Thymus (tissue), 14 donors: ENCODE measurements at places on chromosomes 5 and 9. TPM values are rescaled to one million over a fixed set of nuclear protein-coding genes. Genes with fewer than 3 reads are reported as not detected.

- H3K27ac ChIP-seq, result no peak overlapping the region
- no peak overlapping the region for H3K4me3 ChIP-seq
- no peaks in the 10 kb centered on the region for H3K4me1 ChIP-seq
These were observed 825.9 kb upstream of the GRAMD2B start for GRCh38 chr5:125597338-125597737.

DNA sequence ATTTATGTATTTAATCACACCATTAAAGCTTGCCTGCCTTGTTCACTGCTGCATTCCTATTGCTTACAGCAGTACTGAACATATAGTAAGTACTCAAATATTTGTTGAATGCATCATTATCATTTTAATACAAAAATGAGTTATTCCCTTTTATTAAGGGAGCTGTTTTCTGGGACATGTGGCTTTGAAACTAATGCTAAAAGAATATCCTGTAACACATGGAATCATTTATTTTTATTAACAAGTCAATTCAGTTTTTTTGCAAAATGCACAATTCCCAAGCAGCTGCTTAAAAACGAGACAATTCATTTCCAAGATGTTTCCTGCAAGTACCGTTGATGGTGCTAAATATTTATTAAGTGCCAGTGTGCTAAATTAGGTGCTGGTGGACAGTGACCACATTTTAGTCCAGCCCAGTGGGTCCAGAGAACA, 148.3 kb upstream of the NR3C1 start:
- H3K27ac ChIP-seq, result no peak overlapping the region
- H3K4me1 ChIP-seq, result no peaks in the 10 kb centered on the region
- no peak for DNase-seq
- H3K36me3 ChIP-seq, result no peaks in the 10 kb centered on the region
- H3K4me3 ChIP-seq, result no peak overlapping the region
- H3K27me3 ChIP-seq, result no peaks in the 10 kb centered on the region

The SNX24 gene
- polyA plus RNA-seq, result 11.1 TPM

The ADGRD2 gene
- 0.50 TPM for polyA plus RNA-seq

GRCh38 chr9:37300620-37301019, 121.9 kb upstream of the GRHPR start:
- H3K4me1 ChIP-seq, result peaks cover 10% of the 10 kb centered on the region
- H3K27me3 ChIP-seq, result no peaks in the 10 kb centered on the region
- no peak for DNase-seq
- H3K27ac ChIP-seq, result no peak overlapping the region
- no peaks in the 10 kb centered on the region for H3K36me3 ChIP-seq
- H3K4me3 ChIP-seq, result no peak overlapping the region

DNA sequence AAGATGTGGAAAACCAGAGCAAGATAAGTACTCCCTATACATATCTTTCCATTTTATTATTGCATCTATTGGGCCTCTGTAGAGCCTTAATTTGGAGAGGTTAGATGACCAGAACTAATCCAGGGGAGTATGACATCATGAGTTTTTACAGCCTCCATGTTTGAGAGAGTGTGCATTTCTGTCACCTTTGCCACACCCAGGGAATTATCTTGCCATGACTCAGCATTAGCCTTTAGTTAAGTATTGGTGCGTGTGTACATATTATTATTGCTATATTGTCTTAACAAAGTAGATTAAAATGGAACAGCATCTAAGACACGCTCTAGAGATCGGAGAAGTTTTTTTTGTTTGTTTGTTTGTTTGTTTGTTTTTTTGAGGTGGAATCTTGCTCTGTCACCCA, 27.6 kb downstream of the DIMT1 start:
- no peak overlapping the region for H3K27ac ChIP-seq
- no peaks in the 10 kb centered on the region for H3K4me1 ChIP-seq
- no peak for DNase-seq
- no peaks in the 10 kb centered on the region for H3K27me3 ChIP-seq

GRCh38 chr9:99176527-99177013, 45.2 kb downstream of the ALG2 start:
- H3K36me3 ChIP-seq, result no peaks in the 10 kb centered on the region
- no peak overlapping the region for H3K4me3 ChIP-seq
- H3K27me3 ChIP-seq, result no peaks in the 10 kb centered on the region
- DNase-seq, result no peak
- H3K27ac ChIP-seq, result no peak overlapping the region

- H3K27me3 ChIP-seq, result peaks cover 9% of the 10 kb centered on the region
- H3K27ac ChIP-seq, result no peak overlapping the region
- H3K4me1 ChIP-seq, result no peaks in the 10 kb centered on the region
- H3K4me3 ChIP-seq, result no peak overlapping the region
These were observed 17.0 kb upstream of the NTNG2 start for GRCh38 chr9:132144708-132145365.

DNA sequence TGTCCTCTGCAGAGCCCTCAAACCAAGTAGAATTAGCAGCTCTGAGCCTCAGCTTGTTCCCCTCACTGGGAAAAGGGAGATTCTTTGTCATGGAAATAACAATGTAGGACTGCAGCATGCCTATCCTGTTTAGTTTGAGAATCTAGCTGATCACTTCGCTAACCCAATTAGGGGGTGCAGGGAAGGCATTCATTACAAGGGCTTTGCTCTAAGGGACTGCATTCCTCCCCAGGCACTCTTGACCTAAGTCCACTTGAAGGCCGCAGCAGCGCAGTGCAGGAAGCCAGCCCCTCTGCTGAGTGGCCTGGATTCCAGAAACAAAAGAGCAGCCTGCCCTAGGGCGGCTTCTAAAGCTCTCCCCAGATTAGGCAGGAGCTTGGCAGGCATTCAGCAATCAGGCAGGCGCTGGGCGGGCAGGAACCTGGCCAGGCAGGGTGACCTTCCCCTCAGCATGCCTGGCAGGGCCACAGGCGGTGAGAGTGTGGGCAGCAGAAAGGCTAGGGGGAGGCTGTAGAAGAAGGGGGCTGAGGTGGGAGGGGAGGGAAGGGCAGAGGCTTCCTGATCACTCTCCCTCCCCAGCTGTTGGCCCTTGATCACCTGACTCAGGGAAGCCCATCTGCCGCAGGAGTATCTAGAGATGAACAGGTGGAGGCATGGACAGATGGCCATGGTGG, 24.8 kb downstream of the CCNJL start:
- H3K27ac ChIP-seq, result peak overlapping the region; percentile 45
- no peaks in the 10 kb centered on the region for H3K4me1 ChIP-seq
- H3K36me3 ChIP-seq, result no peaks in the 10 kb centered on the region
- no peak for DNase-seq

- DNase-seq, result no peak
- no peak overlapping the region for H3K4me3 ChIP-seq
- H3K4me1 ChIP-seq, result no peaks in the 10 kb centered on the region
- no peaks in the 10 kb centered on the region for H3K36me3 ChIP-seq
- no peak overlapping the region for H3K27ac ChIP-seq
These were observed 81.6 kb downstream of the RAI14 start for GRCh38 chr5:34737731-34738130.

DNA sequence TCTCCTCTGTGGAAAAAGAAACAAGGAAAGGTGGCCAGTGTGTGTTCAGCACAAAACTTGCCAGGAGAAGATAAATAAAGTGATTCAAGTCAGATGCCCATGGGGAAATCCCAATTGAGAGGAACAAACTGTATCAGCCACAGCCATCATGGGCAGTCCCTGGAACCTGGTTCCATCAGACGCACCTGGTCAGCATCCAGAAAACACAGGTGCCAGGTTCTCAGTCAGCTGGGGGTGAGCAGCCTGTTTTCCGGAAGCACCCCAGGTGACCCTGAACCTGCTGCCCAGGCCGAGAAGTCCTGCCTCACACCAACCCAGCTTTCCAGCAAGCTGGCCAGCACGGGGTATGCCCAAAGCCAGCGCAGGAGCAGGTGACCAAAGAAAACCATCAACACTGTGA, 30.5 kb downstream of the PTCH1 start:
- H3K4me1 ChIP-seq, result no peaks in the 10 kb centered on the region
- H3K27ac ChIP-seq, result no peak overlapping the region
- peaks cover 40% of the 10 kb centered on the region for H3K27me3 ChIP-seq
- DNase-seq, result no peak
- H3K4me3 ChIP-seq, result no peak overlapping the region
- H3K36me3 ChIP-seq, result no peaks in the 10 kb centered on the region

DNA sequence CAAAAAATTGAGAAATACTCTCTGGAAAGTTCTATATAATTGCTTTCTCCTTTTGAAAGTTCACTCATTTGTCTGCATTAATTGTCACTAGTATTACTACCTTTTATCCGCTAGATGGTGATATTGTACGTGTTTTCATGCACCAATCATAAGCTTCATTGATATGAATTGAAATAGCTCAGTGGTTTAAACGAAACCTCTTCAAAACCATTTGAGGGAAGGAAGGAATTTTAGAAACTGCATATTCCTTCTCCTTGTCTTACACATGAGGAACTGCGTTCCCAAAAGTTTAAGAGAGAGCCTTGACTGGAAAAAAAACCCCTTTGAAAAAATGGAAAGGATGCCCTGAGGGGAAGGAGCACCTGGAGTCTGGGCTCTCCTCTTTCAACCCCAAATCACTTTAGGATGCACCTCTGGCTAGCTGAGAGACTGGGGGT, 98.6 kb downstream of the YTHDC2 start:
- no peak overlapping the region for H3K4me3 ChIP-seq
- H3K36me3 ChIP-seq, result no peaks in the 10 kb centered on the region
- no peak overlapping the region for H3K27ac ChIP-seq
- peak; percentile 49 for DNase-seq
- H3K4me1 ChIP-seq, result no peaks in the 10 kb centered on the region

DNA sequence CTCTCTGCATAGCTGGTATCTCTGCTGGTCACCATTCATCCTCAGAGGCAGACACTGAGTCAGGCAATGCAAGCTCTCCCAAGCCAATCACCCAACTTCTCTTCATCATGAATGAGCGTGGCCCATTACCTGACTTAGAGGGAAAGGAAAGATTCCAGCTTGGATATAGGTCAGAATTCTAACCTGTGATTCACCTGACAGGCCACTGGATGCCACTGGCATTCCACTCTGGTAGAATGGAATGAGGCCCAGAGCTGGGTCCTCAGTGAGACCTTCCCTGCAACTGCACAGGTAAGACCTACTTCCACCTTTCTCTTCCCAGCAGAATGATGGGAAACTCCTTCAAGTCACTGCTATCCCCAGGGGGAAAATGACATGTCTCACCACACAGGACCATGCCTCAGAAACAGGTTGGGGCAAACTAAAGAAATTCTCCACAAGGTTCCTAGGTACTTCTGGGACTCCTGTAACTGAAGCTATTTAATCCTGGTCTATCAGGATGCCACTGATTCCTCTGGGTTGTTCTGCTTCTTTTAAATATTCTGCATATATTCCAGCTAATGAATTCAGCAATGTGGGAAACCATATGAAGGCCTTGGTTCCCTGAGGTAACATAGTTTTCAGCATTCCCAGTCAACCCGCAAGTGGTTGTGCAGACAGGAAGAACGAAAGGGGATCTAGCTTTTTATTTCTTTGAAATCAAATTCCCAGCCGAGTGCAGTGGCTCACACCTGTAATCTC, 62.0 kb downstream of the SUSD1 start:
- H3K27me3 ChIP-seq, result no peaks in the 10 kb centered on the region
- H3K4me3 ChIP-seq, result no peak overlapping the region
- H3K4me1 ChIP-seq, result no peaks in the 10 kb centered on the region

DNA sequence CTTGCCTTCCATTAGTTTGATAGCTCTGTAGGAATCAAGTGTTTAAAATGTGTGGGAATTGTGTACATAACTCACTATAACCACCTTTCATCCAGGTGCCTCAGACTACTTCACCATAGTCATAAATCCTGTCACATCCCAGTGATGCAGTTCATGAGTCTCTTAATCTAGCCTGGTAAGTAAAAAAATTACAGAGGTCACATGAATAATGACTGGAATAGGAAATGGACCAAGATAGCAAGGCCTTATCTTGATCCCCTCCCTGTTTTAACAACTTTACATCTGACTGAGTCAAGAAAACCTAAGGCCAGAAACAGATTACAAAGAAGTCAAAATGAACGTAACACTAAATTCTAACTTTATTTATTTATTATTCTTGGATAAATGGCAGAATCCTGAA, 1.5 kb upstream of the RNF145 start:
- H3K27me3 ChIP-seq, result no peaks in the 10 kb centered on the region
- peaks cover 22% of the 10 kb centered on the region for H3K4me1 ChIP-seq
- DNase-seq, result no peak
- H3K4me3 ChIP-seq, result no peak overlapping the region
- no peaks in the 10 kb centered on the region for H3K36me3 ChIP-seq
- no peak overlapping the region for H3K27ac ChIP-seq

DNA sequence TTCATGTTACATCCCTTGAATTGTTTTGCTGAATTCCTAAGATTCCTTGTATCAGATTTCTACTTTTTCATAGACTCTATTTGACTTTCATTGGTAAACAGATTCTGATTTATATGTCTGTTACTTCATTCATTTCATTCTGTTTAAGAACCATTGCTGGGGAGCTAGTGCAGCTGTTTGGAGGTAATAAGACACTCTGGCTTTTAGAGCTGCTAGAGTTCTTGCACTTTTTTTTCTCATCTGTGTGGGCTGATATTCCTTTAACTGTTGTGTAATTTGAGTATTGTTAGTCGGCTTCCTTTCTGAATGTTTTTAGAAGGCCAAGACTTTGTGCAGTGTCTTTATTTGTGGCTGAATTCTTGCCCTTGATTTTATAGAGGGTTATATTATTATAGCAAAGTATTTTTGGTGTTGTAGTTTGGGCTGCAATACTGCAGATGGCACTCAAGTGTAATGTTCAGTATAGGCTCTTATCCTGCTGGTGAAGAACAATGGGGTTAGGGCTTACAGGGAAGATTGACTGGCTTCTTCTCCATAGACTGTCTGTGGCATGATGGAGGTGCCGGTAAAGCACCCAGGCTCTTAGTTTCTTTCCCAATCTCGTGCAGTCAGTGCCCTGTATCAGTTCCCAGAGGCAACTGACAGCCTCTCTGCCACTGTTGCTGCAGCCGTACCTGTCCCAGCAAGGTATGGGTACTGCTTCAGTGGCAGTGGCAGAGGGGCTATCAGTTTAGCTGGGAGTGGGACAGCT, 162.2 kb downstream of the OXCT1 start:
- no peak overlapping the region for H3K4me3 ChIP-seq
- no peaks in the 10 kb centered on the region for H3K27me3 ChIP-seq
- H3K27ac ChIP-seq, result no peak overlapping the region
- H3K4me1 ChIP-seq, result no peaks in the 10 kb centered on the region
- H3K36me3 ChIP-seq, result no peaks in the 10 kb centered on the region
- DNase-seq, result no peak

The LCN9 gene
- polyA plus RNA-seq, result not detected

The SPEF2 gene
- polyA plus RNA-seq, result 8.6 TPM

DNA sequence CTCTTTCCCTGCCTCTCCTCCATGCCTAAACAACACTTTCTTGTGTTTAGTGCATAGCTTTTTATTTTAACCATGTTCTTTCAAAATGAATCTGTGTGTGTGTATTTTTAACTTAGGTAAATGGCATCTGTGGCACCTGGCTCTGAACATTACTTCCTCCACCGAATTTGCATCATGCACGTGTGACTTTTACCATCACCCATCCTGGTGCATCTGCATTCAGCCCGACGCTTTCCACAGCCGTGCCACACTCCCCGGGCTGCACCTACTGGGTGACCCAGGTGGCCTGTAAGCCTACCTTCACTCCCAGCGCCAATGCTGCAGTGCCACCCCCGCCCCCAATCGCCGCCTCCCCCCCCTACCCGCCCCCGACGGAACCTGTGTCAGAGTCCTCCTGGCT, 12.7 kb upstream of the FCN1 start:
- H3K4me1 ChIP-seq, result no peaks in the 10 kb centered on the region
- H3K27ac ChIP-seq, result no peak overlapping the region
- H3K36me3 ChIP-seq, result no peaks in the 10 kb centered on the region
- peaks cover 19% of the 10 kb centered on the region for H3K27me3 ChIP-seq
- no peak overlapping the region for H3K4me3 ChIP-seq
- DNase-seq, result no peak

GRCh38 chr9:136742591-136743391, at the start of gene LCN10:
Gene LCN10, minus strand, starts transcription at chr9:136742940. Its CDS starts 37 bp downstream, at chr9:136742903.
- H3K4me3 ChIP-seq, result no peak within 1 kb of the TSS
- no peak for DNase-seq
- no peak within 1 kb of the TSS for H3K27ac ChIP-seq

GRCh38 chr9:114718801-114719221, 36.8 kb upstream of the TEX48 start:
- H3K4me1 ChIP-seq, result no peaks in the 10 kb centered on the region
- no peak overlapping the region for H3K4me3 ChIP-seq
- H3K36me3 ChIP-seq, result no peaks in the 10 kb centered on the region
- no peak overlapping the region for H3K27ac ChIP-seq
